BJ (cell line): ENCODE measurements at places on chromosomes 6 and 20.

DNA sequence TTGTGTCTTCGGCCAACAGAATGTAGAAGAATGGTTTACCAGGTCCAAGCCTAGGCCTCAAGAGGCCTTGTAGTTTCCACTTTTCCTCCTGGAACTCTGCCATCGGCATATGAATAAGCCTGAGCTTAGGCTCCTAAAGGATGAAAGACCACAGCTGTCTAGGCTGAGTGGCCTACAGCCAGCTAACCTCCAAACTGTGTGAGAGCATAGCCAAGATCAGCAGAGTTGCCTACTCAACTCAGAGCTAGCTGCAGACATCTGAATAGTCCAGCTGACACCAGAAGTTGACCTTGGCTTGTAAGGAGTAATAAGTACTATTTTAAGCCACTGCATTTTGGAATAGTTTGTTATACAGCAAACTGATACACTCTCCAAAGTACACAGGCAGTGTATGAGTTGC is 52.6 kb upstream of the SMIM29 start:
- no peak for DNase-seq

GRCh38 chr20:59428441-59429205 is 128.2 kb downstream of the EDN3 start:
- DNase-seq = no peak

- no peak for DNase-seq
These were observed 154.9 kb downstream of the ESR1 start for GRCh38 chr6:151962246-151962846.

DNA sequence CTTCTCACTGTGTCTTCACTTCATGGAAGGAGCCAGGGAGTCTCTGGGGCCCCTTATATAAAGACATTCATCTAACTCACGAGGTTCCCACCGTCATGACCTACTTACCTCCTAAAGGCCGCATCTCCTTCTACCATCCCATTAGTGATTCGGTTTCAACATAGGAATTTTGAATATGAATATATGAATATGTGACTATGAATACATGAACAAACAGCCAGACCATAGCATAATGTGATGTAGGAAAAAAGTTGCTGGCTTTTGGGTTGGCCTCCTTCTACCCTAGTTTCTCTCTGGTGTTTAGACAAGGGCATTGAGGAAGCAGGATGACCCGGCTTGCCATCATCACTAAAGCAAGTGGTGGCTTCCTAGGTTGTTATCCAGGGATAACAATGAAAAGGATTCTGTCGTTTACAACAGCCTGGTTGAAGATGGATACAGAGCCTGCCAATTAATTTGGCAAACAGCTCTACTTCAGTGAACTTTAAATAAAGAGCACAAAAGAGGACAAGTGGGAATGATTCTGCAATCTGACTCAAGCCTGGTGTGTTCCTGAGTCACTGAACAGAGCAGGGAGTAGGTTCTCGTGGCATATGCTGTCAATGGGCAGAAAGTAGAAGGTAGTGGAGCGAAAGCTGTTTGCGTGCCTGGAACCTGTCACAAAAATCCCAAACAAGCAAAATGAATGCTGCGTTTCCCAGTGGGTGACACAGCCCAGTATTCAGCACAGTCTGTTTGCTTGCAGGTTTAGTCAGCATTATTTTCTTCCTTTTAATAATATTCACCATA is 44.0 kb upstream of the DOK5 start:
- no peak for DNase-seq

DNA sequence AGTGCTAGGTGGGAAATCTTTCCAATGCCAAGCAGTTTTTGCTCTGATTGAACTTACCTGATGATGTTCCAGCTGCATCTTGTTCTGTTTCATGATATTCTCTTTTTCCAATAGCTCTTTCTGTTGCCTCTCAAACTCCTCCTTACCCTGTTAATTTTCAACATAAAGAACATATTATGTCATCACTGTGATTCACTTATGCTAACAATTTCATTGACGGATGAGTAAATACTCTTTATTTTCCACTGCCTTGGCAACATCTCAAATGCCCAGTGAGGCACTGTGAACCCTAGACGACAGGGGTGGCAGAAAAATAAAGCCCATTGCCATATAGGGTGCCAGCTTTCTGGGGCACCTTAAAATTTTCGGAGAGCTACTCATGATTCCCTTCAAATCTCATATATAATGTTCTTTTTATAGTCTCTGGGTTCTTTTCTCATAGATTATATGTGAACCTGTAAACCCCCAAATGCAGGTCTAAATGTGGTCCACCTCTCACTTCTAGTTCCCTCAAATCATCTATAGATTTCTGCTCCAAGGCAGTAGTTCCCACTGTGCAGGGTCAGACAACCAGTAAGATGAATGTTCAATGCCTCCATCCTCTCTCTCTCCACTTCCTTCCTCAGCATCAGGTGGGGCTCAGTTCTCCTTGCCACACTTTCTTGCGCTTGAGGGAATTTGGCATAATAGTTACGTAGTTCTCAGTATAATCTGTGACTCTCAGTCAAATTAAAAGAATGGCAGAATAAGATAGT is 44.1 kb downstream of the NEDD9 start:
- DNase-seq = no peak

- DNase-seq = no peak
These were observed 35.2 kb upstream of the CDH22 start for GRCh38 chr20:46343348-46343974.

DNA sequence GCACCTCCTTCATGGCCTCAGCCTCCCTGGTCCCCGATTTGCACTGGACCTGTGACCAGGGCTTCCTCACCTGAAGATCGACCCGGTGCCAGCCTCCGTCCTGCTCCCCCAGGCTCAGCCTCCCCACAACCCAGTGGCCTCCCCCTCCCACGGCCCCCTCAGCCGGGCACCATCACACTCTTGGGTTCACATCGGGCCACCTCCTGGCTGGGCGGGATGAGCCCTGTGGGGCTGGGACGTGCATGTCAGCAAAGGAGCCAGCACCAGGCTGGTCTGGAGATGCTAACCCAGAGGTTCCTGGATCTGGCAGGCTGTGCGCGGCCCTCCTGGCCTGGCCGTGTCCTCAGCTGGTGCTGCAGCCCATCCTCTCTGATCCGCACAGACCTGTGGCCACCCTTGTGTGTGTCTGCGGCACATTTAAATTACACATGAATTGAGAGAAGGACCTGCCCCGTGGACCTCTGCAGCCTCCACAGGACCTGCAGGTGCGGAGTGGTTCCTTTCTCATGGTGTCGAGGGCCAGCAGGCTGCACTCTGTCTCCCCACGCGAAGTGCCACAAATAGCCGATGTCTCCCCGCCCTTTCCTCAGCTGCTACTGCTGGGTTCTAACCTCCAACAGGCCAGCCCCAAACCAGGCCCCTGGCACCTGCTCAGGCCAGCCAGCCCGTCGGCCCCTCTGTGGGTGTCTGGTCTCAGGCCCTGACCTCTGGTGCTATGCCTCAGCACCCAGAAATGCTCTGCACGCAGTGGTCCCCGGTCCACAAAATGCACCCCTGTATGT is 237.5 kb downstream of the ERMARD start:
- DNase-seq = no peak

- no peak for DNase-seq
These were observed 705.3 kb downstream of the KIF16B start for GRCh38 chr20:15867899-15868298.
